A549 treated with dexamethasone at 1 μM for 4 hours (cell line): ENCODE measurements at places on chromosomes 4 and X. TPM values are rescaled to one million over a fixed set of nuclear protein-coding genes. Genes with fewer than 3 reads are reported as not detected.

KLHL4 gene
- 5.2 to 7.7 TPM (median 7.0 TPM) in 5 replicates for total RNA-seq

ERAS gene
- 0.06 to 0.15 TPM (median 0.07 TPM) in 3 of 5 replicates, not detected in the others for total RNA-seq

MTTP gene
- 0.02 TPM in 1 of 5 replicates, not detected in the others for total RNA-seq

IL1RAPL2 gene
- total RNA-seq, result not detected in 5 replicates

F8A3 gene
- 0.47 to 1.0 TPM (median 0.54 TPM) in 5 replicates for total RNA-seq

FANCB gene
- total RNA-seq, result 2.5 to 3.6 TPM (median 3.2 TPM) in 5 replicates

ZFP42 gene
- total RNA-seq, result not detected in 5 replicates

MAGEC1 gene
- total RNA-seq, result 0.03 to 0.05 TPM (median 0.04 TPM) in 4 of 5 replicates, not detected in the other

MTNR1A gene
- total RNA-seq, result 0.38 to 0.88 TPM (median 0.58 TPM) in 5 replicates

SHROOM2 gene
- total RNA-seq, result 0.81 to 1.1 TPM (median 0.99 TPM) in 5 replicates

FAM149A gene
- total RNA-seq, result 1.3 to 2.1 TPM (median 1.6 TPM) in 5 replicates

DGAT2L6 gene
- total RNA-seq, result not detected in 5 replicates

MAGEB17 gene
- not detected in 5 replicates for total RNA-seq

PIN4 gene
- total RNA-seq, result 38.9 to 79.0 TPM (median 39.4 TPM) in 5 replicates

OPRPN gene
- total RNA-seq, result not detected in 5 replicates

PAGE2B gene
- not detected in 5 replicates for total RNA-seq

BTC gene
- total RNA-seq, result 0.90 to 1.5 TPM (median 0.92 TPM) in 5 replicates

CDKL2 gene
- 0.56 to 1.3 TPM (median 0.78 TPM) in 5 replicates for total RNA-seq

ACE2 gene
- total RNA-seq, result not detected in 5 replicates

HMX1 gene
- 0.10 to 0.15 TPM (median 0.12 TPM) in 4 of 5 replicates, not detected in the other for total RNA-seq

ZRSR2 gene
- 9.6 to 12.5 TPM (median 10.9 TPM) in 5 replicates for total RNA-seq

TCEAL2 gene
- not detected in 5 replicates for total RNA-seq

PSAPL1 gene
- 0.29 to 0.51 TPM (median 0.36 TPM) in 5 replicates for total RNA-seq

AWAT2 gene
- not detected in 5 replicates for total RNA-seq

KLHL13 gene
- total RNA-seq, result 0.28 to 0.47 TPM (median 0.31 TPM) in 5 replicates

DHX15 gene
- 96.5 to 109 TPM (median 101 TPM) in 5 replicates for total RNA-seq

P2RY10 gene
- total RNA-seq, result not detected in 5 replicates

PAGE1 gene
- 0.23 to 0.43 TPM (median 0.36 TPM) in 3 of 5 replicates, not detected in the others for total RNA-seq

POU3F4 gene
- total RNA-seq, result not detected in 5 replicates

STARD8 gene
- 1.3 to 1.8 TPM (median 1.6 TPM) in 5 replicates for total RNA-seq

PPEF1 gene
- total RNA-seq, result 1.1 to 1.6 TPM (median 1.5 TPM) in 5 replicates

SPANXN4 gene
- not detected in 5 replicates for total RNA-seq
